ENCODE measurements at places on chromosomes 12 and 14.

GRCh38 chr14:20499108-20499507 is 6.2 kb upstream of the RNASE10 start:
- no peak for DNase-seq

DNA sequence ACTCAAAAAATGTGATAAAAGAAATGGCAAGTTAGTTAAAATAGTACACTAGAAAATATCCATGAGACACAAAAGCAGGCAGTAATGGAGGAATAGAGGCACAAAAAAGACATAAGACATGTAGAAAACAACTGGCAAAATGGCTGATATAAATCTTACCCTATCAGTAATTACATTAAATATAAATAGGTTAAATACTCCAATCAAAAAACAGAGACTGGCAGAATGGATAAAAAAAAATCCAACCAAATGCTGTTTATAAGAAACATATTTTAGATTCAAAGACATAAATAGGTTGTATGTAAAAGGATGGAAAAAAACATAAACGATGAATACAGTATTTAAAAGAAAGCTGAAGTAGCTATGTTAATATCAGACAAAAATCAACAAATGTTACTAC is 15.3 kb upstream of the BATF start:
- no peak for DNase-seq

GRCh38 chr14:83607682-83608081 is 1922.3 kb upstream of the FLRT2 start:
- DNase-seq, result no peak

GRCh38 chr14:71589609-71590008 is 342.6 kb upstream of the RGS6 start:
- no peak for DNase-seq

GRCh38 chr12:52015532-52016041 is 8.8 kb downstream of the TAMALIN start:
- DNase-seq, result no peak

DNA sequence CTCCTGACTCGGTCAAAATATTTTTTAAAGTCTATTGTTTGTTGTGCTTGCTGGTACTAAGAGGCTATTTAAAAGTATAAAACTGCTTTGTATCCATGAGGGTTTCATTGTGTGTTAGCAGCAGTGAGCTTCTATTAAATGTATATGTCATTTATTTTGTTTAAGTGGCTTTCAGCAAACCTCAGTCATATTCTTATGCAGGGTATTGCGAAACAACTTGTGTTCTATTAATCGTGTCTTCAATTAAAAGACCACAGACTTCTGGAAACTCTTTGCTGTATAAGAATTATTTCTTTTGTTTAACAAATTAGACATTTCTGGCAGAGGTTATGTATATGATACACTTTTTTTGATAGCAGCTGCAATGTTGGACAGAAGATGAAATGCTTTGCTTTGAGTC is 6.5 kb downstream of the IAPP start:
- DNase-seq, result no peak

GRCh38 chr12:108609537-108610335 is 11.9 kb upstream of the TMEM119 start:
- no peak for DNase-seq

GRCh38 chr14:101350691-101351090 is 210.6 kb upstream of the DIO3 start:
- DNase-seq, result no peak

DNA sequence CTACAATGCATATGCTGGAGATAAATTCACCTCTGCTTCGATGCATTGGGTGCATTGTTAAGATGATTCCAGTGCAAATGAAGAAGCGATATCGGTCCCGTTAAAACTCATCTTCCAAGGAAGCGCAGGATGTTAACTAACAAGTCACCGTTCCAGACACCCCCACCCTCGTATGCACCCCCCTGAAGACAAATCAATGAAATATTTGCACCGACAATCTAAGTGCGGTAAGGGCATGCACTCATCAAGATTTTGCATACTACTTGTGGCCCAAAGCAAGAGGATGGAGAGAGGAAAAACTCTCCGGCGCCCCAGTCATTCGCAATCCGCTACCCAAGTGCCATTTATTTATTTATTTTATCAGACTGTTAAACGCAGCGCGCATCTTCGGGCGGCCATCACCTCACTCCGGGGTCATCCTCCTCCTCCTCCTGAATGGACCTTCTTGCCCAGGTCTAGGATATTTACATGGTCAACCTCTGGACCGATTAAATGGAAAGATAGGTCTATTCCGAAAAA is 1.2 kb downstream of the NOVA1 start:
- DNase-seq, result no peak

GRCh38 chr14:92521058-92521415 is 7.5 kb downstream of the RIN3 start:
- DNase-seq, result no peak

- no peak for DNase-seq
Measured at GRCh38 chr14:69711881-69712560, 54.9 kb upstream of the SRSF5 start.

DNA sequence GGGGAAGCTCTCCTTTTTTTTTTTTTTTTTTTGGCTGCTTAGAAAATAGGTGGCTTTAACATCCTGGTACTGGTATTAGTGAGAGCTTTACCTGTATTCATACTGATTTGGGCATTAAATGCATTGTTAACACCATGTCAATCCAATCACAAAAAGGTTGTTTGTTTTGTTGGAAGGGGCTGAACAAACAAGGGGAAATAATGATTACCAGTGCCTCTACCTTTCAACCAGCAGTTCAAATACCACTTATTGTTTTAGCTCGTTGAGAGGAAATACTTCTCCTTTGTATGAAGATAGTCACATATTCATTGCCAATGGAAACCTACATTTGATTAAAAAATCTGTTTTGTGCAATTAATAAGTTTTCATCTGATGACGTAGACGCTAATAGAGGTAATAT is 72.9 kb downstream of the MIPOL1 start:
- DNase-seq, result no peak

- no peak for DNase-seq
Measured at GRCh38 chr14:100524233-100524932, 62.8 kb downstream of the BEGAIN start.

DNA sequence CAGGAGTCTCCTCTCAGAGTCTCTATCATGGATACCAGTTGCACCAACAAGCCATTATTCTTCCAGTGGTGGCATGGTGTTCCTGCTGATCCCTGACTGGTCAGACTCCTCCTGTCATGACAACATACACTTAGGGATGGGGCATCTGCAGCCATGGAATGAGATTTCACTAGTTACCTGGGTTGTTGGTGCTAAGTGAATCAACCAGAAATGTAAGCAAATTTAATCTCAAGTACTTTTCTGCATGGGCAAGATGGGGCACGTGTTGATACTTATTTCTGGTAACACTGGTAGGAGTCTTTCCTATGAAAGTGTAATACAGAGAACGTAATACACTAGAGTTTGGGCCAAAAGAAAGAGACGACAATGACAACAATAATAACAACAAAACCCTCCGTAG is 211.5 kb upstream of the FOXN3 start:
- no peak for DNase-seq

DNA sequence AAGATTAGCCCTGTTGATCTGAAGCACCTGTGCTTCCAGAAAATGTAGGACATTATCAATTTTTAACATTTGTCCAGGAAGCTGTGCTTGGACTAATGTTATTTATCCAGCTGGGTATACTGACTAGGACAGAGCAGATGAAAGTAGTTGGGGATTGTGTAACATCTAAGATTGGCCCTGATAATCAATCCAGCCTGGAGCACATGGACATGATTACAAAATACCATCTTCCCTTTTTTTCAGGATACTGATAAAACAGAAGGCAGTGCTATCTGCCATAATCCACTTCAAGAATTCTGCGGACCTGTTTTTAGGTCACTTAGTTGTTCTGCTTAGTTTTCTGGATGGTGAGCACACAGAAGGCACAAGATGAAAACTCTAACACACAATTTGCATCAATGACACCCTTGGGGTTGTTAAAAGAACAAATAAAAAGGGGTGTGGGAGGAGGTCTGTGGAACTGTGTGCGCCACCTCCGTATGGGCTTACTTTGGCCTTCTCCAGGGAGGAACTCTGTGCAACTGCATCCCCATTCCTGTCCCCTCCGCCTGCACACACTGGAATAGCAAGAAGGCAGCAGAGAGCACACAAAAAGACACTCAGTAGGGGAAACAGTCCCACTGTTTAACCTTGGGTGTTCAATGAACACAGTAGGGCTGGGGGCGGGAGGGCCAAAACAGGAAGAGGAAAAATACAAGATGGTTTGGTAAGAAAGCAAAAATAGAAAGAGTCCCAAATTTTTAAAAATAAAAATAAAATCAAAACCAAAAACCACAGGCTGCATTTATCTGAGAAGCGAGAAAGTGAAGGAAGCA is 31.1 kb upstream of the DUSP6 start:
- no peak for DNase-seq

- peak; percentile 51 for DNase-seq
Measured at GRCh38 chr12:103495469-103496456, at the start of gene C12orf42. Gene C12orf42 (minus strand): TSS chr12:103495968. CDS start chr12:103478426, 17,542 bp downstream.

GRCh38 chr12:75859868-75860267 is 171.7 kb downstream of the PHLDA1 start:
- DNase-seq, result no peak

- no peak for DNase-seq
Measured at GRCh38 chr14:44833376-44834060, 128.2 kb downstream of the KLHL28 start.

- no peak for DNase-seq
Measured at GRCh38 chr12:33438851-33439586, 600 bp downstream of the SYT10 start.

DNA sequence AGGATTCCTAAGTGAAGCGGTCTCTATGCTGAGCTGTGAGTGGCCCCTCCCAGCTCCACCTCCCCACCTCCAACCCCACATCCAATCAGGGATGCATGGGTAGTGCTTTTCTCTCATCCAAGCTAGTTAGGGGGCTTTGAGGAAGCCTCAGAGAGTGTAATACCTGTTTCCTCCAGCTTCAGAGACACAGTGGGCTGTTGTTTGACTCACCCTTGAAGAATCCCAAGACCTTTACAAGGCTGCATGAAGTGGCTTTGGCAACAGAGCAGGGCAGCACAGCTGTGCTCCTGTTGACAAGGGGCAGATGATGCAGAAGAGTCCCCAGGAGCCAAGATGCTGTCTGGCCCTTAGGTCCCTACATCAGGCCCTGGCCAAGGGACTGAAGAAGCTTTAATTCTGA is 27.1 kb upstream of the CLMN start:
- no peak for DNase-seq

DNA sequence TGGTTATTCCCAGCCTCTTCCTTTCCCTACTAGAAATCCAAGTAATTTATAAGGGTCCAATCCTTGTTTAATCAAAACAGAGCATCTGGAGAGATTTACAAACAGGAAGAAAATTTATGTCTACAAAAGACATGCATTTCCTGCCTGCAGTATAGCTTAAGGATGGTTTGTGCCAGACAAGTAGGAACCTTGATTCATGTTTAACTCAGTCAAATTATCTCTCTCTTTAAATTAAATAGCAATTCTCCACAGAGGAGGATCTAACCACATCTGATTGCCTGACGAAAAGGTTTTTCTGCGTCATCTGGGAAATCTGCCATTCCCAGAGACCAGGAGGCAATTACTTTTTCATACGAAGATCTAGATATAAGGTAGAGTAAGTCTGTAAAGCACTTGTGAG is 105.2 kb downstream of the ZFC3H1 start:
- no peak for DNase-seq

- DNase-seq, result no peak
Measured at GRCh38 chr12:6135071-6135470, 10.6 kb upstream of the VWF start.

DNA sequence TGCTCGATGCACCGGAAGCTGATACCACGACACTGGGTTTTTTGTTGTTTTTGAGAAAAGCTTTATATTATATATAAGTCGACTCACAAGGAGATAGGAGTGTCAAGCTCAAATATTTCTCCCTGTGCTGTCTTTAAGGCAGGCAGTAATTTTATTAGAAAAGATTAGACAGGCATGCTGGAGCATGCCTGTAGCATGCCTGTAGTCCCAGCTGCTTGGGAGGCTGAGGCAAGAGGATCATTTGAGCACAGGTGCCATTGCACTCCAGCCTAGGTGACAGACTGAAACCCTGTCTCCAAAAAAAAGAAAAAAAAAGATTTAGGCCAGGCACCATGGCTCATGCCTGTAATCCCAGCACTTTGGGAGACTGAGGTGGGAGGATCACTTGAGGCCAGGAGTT is 51.8 kb downstream of the GNS start:
- DNase-seq, result no peak

Data from activated CD8-positive, alpha-beta memory T cell treated with anti-CD3 and anti-CD28 coated beads for 1 hour (primary cell).